Endothelial cell (in vitro differentiated cells): ENCODE measurements at places on chromosomes 12 and 14. TPM values are rescaled to one million over a fixed set of nuclear protein-coding genes. Genes with fewer than 3 reads are reported as not detected.

DNA sequence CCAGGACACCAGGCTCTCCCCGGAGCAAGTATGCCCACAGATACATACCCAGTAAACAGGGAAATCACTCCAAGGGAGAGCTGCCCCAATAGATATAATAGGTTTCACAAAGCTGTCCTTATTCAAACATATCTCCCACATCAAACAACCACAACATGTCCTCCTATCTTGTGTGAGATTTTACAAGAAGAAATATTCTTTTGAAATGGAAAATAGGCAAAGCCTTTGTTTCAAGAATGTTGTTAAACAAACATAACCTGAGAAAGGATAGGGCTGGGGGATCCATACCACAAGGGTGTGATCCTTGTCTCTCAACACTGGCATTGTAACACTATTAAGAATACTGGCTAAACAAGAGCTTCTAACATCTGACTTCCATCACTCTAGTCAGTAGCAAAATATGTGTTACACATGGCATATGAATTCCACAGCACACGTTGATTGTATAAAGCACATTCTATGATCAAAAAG is 32.9 kb downstream of the LGR5 start:
- no peak for DNase-seq

- no peak for DNase-seq
Measured at GRCh38 chr14:25095736-25096437, 45.9 kb upstream of the STXBP6 start.

The LRTM2 gene
- total RNA-seq: not detected

The TAS2R7 gene
- not detected for total RNA-seq

GRCh38 chr14:92754966-92755365 is 6.5 kb upstream of the LGMN start:
- DNase-seq: no peak

The DNAH10 gene
- total RNA-seq: 1.2 TPM

The GNB3 gene
- 9.0 TPM for total RNA-seq

DNA sequence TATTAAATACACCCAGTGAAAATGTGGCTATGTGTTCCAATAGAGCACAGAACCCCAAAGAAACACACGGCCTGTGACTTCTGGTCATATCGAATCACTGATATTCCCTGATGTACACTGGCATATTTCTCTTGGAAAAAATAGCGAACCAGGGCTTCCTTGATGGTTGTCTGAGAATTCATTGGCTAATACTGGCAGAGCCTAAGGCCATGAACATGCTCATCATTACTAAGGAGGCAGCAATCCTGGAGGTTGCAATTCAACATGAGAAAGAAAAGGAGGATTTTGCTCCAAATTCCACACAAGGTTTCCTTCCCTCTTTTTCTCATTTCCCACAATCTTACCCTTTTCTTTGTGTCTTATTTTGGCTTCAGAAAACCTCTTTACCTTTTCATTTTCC is 212.9 kb upstream of the HMGA2 start:
- no peak for DNase-seq

DNA sequence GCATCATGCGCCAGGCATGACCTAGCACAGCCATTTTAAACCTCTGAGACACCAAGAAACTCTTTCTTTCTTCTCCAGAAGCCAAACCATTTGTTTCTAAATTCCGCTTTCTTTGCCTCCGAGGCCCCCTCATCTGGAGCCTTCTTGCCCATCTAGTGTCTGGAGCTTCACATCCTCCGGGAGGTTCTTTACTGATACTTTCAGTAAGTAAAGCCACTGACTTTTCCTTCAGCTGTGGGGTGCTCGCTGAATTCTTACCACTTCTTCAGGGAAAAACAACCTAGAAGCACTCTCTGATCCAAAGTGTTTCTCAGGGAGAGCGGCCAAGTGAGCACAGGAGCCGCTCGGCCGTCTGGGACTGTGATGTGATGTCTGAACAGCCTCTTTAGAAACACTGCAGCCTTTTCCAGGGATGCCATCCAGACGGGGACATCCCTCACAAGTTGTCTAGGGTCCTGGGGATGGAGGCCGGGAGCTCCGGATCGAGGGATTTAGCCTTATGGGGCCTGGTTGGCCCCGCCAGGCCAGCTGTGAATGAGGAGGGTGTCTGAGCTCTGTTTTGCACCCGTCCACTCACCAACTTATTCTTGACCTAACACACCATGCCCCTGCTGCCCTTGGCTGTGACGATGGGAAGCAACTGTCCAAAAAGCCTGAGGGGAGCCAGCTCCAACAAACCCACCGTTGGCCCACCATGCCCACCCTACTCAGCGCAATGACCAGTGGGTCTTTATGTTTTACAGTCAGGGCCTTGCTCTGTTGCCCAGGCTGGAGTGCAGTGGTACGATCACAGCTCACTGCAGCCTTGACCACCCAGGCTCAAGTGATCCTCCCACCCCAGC is 160.6 kb downstream of the ZFP36L1 start:
- DNase-seq: no peak

DNA sequence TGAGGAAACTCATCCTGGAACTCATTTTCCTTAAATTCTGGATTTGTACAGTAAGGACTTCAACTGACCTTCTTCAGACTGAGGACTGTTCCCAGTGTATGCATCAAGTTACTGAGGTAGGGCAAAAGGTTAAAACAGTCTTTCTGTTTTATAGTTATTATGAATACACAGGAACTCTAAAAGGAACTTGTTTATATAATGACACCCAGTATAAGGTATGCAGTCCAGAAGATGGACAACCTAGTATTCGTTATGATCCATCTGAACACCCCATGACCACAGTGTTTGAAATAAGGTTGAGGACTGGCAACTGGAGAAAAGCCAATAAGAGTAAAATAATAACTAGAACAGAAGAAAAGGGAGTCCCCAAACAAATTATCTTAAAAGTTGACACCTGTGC is 779.9 kb upstream of the TMEM132C start:
- DNase-seq: no peak

- DNase-seq: peak; percentile 66
Measured at GRCh38 chr14:78902010-78902623, 731.9 kb downstream of the NRXN3 start.

DNA sequence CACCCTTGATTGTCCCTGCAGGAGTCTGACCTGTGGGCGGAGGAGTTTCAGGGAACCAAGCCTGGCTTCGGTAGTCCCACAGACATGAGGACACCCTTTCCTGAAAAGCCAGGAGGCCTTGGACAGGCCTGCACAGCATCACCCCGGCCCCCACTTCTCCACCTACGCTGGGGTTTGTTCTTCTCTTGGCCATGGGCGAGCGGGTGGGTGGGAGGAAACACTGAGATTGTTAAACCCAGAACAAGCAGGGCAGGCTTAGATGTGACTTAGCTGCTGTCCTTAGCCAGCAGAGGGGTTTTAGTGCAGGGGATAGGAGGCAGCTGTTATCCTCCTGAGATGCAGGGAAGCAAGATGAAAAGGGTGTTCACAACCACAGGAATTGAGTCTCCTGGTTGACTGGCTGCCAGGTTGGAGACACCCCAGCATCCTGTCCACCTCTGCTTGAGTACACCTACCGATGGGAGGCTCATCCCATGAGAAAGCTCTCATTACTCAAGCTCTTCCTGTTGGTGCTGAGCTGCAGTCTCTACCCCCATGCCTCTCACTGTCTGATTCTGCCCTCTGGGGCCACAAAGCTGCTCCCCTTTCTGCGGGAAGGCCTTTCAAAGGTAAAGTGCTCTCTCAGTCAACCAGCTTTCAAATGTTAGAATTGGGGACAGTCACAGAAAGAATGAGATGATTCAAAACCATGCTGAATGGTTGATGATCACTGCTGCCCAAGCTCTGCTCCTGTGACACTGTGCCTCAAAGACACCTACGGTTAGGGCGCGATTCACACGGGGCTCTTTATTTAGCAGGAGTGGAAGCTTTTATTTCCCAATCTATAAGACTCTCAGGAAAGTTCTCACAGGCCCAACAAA is 86.3 kb downstream of the IRF2BPL start:
- no peak for DNase-seq

DNA sequence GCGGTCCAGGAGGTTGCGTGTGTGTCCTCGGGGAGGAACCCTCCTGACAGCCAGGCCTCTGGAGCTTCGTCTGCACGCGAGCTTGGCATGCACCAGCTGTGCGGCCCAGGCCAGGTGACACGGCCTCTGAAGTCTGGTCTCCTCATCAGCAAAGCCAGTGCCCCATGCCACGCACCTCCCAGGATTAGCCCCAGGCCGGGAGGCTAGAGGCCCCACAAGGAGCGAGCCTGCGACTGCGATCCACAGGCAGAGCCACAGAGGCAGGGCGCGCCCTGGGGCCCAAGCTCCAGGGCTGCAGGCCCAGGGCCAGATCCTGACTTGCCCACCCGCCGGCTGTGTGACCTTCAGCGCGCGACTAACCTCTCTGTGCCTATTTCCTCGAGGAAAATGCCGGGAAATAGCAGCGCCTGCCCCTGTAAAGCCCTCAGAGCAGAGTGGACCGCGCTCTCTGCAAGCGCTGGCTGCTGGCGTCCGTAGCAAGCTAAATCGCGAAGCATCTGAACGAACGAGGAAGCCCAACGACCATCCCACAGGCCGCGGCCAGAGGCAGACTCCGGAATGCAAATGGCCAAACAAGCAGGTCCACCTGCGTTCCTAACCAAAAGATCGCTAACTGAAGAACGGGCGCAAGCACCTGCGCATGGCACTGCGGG is 492 bp upstream of the BTBD6 start:
- DNase-seq: no peak

GRCh38 chr14:34957771-34958286 is 25.0 kb upstream of the SRP54 start:
- no peak for DNase-seq
